ENCODE measurements at places on chromosomes 3 and 15.

GRCh38 chr3:196643201-196643749 is 3.8 kb downstream of the NRROS start:
- no peak for DNase-seq

- no peak for DNase-seq
These were observed 820.8 kb downstream of the IGSF11 start for GRCh38 chr3:118213892-118214291.

DNA sequence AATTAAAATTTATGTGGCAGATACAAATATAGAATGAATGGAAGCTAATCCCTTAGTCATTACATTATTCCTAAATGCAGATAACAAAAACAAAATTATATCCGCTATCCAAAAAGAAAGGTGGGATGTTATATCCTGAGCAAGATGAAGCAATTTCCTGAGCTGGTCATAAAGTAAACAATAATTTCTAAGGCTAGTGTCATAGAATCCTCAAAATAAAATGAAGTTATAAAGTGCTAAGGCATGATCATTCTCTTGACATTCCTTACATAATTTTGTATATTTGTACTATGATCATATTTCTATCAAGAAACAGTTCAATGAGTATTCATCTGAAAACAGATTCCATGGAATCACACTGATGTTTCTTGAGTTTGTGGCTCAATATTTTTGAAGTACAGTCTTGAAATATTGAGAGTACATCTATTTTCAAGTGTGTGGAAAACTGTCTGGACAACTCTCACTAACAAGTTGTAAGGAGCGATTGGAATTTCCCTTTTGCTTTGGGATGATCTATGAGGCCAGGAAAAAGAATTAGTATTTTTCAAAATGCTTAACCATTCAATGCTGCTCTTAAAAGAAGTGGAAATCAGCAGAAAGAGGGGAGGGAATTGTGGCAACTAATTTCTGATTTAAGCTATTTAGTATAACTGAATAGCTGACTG is 92.4 kb downstream of the ABI3BP start:
- DNase-seq, result no peak

- no peak for DNase-seq
These were observed 389.9 kb upstream of the PROK2 start for GRCh38 chr3:72174890-72175289.

DNA sequence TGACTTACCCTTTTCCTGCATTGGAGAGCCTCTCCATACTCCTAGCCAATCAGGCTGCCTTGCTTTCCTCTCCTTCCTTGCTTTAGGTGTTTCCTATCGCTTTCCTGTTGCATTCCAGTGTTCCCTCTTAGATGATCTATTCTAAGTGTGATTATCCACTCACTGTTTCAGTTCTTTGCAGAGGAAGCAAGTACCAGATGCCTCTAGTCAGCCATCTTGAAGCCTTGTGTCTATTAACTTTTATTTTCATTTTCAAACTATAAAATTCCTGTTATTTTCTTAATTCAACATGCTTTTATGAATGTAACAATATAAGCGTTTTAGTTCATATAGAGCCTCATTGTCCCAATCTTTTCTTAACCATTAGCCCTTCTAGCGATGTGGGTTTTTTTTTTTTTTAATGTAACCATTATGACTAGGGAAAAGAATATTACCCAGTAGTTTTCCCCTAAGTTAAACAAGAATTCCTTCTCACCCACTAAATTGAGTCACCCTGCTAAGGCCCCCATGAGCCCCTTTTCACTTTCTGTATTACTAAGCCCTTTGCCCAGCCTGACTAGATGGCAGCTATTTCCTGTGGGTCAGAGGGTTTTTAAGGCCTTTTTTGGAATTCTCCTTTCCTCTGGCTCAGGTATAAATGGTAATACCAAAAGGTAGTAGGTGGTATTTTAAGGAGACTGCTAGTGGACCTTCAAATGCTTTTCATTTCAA is 229.4 kb upstream of the CTNNB1 start:
- DNase-seq, result no peak

DNA sequence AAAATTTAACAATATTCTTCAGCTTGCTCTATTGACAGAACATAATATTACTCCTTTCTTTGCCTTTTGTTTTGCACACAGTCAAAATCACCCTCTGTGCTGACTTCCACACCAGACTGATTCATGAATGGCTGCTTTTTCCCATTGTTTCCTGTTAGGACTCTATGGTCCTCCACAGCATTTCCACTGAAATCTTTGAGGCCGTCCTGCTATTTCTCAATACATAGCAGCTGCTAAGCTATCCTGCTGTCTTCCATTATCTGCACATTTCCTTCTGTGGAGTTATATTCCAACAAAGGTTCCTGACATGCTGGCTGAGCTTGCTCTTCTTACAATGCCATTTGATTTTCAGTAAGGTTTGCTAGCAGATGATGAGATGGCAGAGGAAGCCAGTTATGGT is 153.3 kb downstream of the EPHA3 start:
- no peak for DNase-seq

GRCh38 chr3:33388374-33389100 is 51.7 kb downstream of the UBP1 start:
- DNase-seq, result no peak

GRCh38 chr3:118641608-118642007 is 393.0 kb downstream of the IGSF11 start:
- no peak for DNase-seq

- no peak for DNase-seq
These were observed 31.5 kb downstream of the CRTAP start for GRCh38 chr3:33145221-33145900.

DNA sequence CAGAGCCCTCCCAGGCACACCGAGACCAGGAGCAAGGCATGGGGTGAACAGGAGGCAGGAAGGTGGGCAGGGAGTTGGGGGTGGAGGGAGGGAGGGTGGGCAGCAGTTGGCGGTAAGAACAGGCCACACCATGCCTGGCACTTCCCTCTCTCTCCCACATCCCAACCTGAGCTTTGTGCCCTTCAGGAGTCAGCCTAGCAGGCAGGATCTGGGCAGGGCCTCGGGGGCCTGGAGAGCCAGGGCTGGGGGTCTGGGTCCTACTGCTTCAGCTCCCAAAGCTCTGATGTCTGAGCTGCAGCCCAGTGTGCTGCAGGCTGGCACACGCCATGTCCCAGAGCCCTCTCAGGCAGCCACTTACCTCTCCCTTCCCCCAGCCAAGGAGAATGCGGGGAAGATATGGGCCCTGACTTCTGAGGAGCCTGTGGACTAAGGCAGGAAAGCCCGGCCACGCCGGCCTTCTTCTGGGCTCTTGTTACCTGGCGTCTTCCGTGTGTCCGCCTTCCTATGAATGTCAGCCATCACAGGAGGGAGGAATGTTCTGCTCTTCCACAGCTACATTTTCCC is 2.9 kb upstream of the MYL3 start:
- DNase-seq, result no peak

GRCh38 chr3:54086652-54087405 is 35.5 kb upstream of the CACNA2D3 start:
- DNase-seq, result no peak

All from fibroblast of the aortic adventitia (primary cell).